ENCODE measurements at places on chromosomes 13 and 19.

DNA sequence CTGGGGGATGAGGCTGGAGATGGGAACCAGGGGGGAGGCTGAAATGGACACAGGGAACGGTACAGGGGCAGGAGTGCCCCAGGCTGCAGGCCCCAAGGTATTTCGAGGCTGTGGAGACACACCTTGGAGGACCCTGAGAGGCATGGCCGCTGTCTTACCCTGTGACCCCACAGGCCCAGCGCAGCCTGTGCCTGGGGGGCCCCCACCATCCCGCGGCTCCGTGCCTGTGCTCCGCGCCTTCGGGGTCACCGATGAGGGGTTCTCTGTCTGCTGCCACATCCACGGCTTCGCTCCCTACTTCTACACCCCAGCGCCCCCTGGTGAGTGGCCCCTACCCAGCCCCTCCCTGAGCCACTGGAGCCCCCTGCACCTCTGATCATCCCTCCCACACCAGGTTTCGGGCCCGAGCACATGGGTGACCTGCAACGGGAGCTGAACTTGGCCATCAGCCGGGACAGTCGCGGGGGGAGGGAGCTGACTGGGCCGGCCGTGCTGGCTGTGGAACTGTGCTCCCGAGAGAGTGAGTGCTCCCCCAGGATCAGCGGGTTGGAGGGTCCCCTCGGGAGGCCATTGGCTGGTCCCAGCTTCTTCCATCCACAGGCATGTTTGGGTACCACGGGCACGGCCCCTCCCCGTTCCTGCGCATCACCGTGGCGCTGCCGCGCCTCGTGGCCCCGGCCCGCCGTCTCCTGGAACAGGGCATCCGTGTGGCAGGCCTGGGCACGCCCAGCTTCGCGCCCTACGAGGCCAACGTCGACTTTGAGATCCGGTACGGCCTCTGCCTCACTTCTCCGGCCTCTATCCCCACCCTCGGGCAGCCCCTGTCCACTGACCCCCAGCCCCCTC is 16.9 kb upstream of the SPIB start:
- no peak for DNase-seq

DNA sequence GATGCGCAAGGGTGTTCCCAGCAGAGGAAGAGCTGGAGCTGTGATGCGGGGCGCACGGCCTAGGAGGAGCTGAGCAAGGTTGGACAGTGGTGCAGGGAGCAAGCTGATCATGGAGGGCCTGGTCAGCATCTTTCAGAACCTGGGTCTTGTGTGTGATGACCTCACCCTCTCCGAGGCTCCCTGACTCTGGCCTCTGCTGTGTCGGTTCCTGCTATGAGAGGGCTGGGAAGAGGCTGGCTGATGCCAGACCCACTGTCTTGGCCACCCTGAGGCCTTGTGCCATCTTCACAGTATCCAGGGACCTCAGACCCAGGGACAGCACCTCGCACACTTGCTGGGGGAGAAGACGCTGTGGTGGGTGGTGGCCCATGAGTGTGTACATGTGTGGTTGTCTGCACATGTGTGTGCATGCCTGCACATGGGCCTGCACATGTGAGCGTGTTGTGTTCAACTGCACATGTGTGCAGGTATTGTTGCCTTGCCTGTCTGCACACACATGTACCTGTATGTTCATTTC is 16.5 kb upstream of the C13orf46 start:
- DNase-seq = no peak

DNA sequence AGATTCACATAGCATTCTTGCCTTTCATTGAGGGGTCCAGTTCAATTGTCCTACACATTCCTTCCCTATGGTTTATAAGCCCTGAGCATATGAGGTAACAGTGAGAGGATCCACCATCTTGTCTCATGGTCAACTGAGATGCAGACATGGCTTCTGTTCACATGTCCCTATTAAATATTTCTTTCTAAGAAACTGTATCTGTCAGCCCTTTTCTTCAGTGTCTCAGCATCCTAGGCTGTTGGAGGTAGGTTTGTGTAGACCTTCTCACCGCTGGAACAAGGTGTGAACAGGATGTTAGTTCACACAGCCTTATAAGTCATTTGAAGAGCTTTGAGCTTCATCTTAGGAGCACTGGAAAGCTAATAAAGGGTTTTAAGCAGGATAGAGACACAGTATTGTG is 110.3 kb upstream of the EDNRB start:
- DNase-seq = no peak

GRCh38 chr13:109389456-109389855 is 396.9 kb downstream of the IRS2 start:
- no peak for DNase-seq

- no peak for DNase-seq
These were observed at the start of gene ZNF99 for GRCh38 chr19:22783651-22784410. ZNF99 (minus strand) TSS chr19:22784151; CDS start chr19:22784016, 135 bp downstream.

DNA sequence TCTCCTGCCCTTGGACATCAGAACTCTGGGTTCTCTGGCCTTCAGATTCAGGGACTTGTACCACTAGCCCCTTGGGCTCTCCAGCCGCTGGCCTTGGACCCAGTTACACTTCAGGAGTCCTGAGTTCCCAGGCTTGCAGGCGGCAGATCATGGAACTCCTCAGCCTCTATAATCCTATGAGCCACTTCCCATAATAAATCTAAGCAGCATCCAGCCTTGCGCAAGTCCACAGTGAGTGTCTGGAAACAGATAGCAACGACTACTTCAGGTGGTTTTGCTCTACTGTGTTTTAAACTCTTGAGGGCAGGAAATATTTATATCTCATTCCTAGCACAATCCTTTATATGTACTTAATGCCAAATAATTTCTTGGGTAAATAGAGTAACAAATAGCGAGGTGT is 92.3 kb downstream of the COL4A1 start:
- no peak for DNase-seq

GRCh38 chr19:17424743-17425365 is 5.0 kb downstream of the MVB12A start:
- DNase-seq = no peak

DNA sequence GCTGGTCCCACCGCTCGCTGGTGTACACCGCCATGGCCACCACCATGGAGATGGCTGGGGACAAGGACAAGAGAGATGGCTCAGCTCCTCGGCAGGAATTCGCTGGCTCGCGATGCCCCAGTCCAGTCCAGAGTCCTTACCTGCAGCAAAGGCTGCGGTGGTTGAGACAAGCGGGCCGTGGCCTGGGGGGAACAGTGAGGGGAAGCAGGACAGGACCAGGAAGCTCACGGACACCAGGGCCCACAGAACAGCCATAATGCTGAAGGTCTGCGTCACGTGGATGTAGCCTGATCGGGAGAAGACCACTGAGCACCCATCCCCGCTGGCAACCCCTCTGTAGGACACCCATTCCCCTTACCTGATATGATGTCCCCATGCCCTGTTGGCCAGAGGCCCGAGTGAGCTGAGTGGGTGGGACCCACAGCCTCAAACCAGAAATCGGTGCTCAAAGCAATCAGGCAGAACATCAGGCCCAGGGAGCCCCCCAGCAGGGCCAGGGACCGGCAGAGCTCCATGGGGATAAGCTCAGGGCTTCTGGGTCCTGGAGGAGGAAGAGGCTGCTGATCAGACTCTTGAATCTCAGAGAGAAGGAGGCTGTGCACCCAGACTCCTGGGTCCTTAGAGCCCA is 319 bp downstream of the NKG7 start:
- DNase-seq = no peak

DNA sequence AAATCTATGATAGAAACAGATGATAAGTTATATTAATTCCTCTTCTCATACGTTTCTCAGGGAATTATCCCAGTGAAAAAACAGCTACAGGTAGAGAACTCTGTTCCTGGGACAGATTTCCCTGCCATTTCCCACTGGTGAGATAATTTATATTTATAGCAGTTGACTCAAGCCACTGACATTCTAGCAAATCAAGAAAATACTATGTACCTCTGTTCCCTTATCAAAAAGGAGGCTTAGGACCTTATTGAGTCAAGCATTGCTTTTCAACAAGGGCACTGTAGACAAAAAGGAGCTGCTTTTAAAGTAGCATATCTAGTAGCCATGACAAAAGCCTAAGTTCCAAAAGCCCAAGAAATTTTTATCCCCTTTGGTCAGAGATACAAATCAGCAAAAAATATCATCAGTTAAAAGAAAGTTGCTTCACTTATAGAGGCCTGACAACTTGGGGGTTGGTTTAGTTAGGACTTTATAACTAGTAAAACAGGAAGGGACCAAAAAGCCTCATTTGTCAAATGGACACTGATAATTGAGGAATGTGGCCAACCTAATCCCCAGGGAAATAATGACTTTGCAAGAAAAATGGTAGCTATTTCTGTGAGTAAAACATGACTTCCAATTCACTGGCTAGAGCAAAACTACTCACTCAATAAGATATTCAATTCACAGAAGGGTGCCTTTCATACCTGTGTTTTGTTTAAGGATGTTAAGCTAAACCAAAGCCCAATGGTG is 652.5 kb downstream of the SLITRK1 start:
- no peak for DNase-seq

DNA sequence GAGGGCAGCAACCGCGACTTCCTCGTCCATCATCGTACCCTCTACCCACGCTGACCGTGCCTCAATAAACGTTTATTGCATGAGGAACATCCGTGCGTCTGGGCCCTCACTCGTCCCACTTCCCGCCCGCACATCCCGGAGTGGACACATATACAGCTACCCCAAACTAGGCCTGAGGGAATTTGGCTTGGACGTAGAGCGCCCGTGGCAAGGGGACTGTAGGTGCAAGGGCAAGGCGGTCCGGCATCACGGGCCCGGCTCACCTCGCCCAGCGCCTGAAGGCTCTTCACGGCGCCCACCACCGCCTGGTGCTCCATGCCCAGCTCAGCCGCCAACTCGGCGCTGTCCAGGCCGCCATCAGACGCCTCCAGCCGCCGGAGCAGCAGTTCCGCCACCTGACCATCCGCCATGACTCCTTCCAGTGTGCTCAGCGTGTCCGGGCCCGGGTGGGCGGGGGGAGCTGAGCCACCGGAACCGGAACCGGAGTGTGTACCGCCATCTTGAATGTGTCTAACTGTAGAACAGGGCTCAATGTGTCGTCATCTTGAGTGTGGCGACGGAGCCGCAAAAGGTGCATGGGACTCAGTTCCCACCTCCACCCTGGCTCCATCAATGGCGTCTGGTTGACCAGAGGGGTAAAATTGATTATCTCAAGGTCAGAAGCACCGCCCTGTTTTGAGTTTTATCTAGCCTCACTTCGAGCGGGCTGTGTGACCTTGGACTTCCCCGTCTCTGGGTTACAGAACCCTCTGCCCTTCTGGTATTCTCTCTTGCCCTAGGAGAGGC is at the start of gene FARSA:
Gene FARSA (minus strand): TSS at position 425 of the 786 bp plus-strand sequence. CDS start 15 bp downstream, at position 410.
- DNase-seq = no peak

- DNase-seq = no peak
These were observed 154.7 kb downstream of the USP12 start for GRCh38 chr13:27016875-27017274.

DNA sequence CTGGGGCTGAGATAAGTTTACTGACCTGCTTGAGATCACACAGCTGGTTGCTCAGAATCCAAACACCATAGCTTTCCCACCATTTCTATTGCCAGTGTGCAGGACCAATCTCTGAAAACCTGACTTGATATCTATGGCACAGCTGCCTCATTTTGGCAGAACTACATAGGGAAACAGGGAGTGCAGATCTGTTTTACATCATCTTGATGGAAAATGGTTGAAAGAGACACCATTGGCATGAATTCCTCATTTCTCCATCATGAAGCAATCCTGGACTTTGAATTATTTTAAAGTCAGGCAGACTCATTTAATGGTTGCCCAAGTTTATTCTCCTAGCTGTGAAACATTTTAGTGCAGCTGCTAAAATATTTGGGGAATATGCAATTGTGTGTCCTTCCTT is 1628.2 kb upstream of the SLC10A2 start:
- DNase-seq = no peak

GRCh38 chr13:42751693-42752092 is 29.7 kb upstream of the FAM216B start:
- no peak for DNase-seq

DNA sequence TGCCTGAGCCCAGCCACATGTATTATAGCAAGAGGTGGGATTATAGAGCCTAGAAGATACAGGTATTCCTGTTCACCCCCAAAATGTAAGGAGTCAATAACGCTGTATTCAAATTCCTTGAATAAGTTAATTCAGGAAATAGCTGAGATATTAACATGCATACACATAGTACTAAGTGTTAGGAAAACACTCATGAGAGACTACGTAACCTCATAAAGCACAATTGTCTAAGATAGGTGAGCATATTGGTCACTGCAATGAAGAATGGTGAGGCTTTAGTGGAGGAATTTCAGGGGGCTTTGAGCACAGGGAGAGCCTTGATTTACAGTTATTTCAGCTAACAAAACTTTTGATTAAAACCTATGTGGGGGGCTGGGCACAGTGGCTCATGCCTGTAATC is 161.6 kb downstream of the LMO7 start:
- no peak for DNase-seq

- DNase-seq = no peak
These were observed 131.7 kb downstream of the UGGT2 start for GRCh38 chr13:95921485-95921884.

DNA sequence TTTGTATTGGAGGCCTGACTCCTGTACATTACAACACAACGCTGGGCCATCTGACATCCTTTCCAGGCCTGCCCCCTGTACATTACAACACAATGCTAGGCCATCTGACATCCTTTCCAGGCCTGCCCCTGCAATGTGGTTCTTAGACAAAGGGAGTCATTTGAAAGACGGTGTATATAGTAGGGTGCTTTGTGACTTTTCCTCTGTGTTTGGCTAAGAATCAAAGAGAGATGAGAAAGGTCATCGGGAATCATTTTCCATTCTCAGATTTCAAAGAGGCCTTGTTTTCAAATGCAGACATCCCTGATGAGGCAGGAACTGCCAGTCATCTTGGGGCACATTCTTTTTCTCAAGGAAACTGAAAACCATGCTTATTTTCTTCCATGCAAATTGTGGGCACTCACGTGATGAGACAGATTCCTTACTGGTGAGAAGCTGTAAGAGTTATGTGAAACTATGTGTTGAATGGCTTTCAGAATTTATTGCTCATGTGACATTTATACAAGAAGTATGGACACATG is 551.6 kb downstream of the MYO16 start:
- DNase-seq = no peak

DNA sequence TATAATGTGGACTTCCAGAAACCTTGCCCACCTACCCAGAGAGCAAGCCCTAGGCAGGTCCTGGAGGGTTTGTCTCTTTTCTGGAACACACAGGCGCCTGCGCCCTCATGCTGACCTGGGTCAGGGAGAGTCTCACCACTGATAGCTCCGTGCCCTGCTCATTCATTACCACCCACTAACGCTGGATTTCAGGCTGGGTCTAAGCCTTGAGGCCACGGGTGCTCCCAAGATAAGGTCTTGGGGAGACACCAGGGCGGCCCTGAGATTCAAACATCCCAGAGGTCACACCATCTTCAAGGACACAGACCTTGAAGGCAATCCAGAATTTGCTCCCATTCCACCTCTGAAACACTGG is 5.1 kb downstream of the S1PR2 start:
- no peak for DNase-seq

GRCh38 chr19:18939922-18940768 is 872 bp downstream of the HOMER3 start:
- DNase-seq = no peak

- DNase-seq = no peak
These were observed 16.9 kb downstream of the FAM187B start for GRCh38 chr19:35211545-35212230.

- DNase-seq = no peak
These were observed 3.1 kb downstream of the ADGRE1 start for GRCh38 chr19:6890401-6890913.

- no peak for DNase-seq
These were observed 2.1 kb downstream of the KCNA7 start for GRCh38 chr19:49070416-49070815.

All from NCI-H187 treated with DMSO at 0.1 percent for 48 hours (cell line).